ENCODE measurements at places on chromosomes 6 and 20. TPM values are rescaled to one million over a fixed set of nuclear protein-coding genes. Genes with fewer than 3 reads are reported as not detected.

Gene OPN5
- total RNA-seq, result not detected

Gene CRISP3
- total RNA-seq, result not detected

Gene HLA-DRB1
- 1,304 TPM for total RNA-seq

Gene LRRN4
- 39.8 TPM for total RNA-seq

Gene ADGRB3
- 6.0 TPM for total RNA-seq

Measured in upper lobe of left lung (tissue), 6 donors.